ENCODE measurements at places on chromosomes 6 and 20. TPM values are rescaled to one million over a fixed set of nuclear protein-coding genes. Genes with fewer than 3 reads are reported as not detected.
A peak's percentile ranks its signal among the peaks of the same experiment; 100 is the strongest.

The BPIFB2 gene
- not detected for total RNA-seq

The KCNK16 gene
- total RNA-seq, result not detected

The VNN1 gene
- 1.1 TPM for total RNA-seq

The CST11 gene
- total RNA-seq, result not detected

The TRIM31 gene
- not detected for total RNA-seq

The PDYN gene
- not detected for total RNA-seq

The EYA2 gene
- 27.0 TPM for total RNA-seq

The PAK5 gene
- total RNA-seq, result not detected

The DSP gene
- 0.10 TPM for total RNA-seq

The RAB44 gene
- not detected for total RNA-seq

DNA sequence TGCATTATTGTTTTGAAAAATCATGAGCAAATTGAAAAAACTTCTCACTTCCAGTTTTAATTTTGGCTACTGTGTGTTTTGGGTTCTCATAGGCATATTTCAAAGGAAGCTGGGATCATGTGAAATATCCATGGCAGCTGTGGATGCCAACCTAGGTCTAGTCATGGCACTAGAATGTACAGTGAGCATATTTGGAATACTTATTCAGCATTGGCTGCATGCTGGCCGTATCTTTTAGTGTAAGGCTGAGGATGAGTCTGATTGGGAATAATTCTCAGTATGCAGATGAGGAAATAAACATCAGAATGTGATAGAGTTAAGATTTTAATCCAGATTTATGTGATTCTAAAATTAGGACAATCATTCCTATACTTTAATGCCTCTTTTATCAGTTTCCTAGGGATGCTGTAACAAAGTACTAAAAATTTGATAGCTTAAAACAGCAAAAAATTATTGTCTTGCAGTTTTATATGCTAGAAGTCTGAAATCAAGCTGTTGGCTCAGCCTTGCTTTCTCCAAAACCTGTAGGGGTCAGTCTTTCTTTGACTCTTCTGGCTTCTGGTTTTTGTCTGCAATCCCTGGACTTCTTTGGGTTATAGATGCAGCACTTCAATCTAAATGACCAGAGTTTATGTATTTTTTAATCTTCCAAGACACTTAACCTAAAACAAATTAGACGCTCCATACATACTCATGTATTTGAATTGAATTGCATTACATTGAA lies 37.7 kb upstream of the DEFB112 start:
- DNase-seq, result peak; percentile 97

- DNase-seq, result no peak
Observed at GRCh38 chr20:3900187-3900604, 11.0 kb downstream of the PANK2 start.

- DNase-seq, result no peak
Observed at GRCh38 chr20:35985806-35986205, 17.4 kb downstream of the CNBD2 start.

- no peak for DNase-seq
Observed at GRCh38 chr20:33923740-33924139, 70.0 kb upstream of the RALY start.

GRCh38 chr20:46062151-46062550 lies 27.6 kb downstream of the NCOA5 start:
- DNase-seq, result no peak

DNA sequence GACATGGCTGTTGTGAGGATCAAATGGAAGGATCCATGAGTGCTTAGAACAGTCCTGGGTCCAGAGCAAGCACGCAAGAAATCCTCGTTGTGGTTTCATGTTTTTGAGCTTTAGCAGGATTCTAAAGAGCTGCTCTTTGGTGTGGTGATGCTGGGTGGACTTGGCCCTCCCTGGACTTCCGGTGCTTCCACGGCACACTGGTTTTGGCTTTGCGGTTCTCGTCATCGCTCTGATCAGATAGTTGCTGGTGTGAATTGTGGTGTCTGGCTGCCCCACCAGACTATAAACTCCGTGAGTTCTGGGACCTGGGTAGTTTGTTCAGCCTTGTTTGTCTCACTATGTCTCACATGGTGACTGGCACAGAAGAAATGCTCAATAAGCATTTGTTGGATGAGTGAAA lies 3.3 kb downstream of the HNF4A start:
- DNase-seq, result no peak

- no peak for DNase-seq
Observed at GRCh38 chr20:5488823-5489222, 172.1 kb upstream of the PROKR2 start.

GRCh38 chr6:24455061-24455460 lies 34.3 kb downstream of the GPLD1 start:
- DNase-seq, result no peak

- DNase-seq, result no peak
Observed at GRCh38 chr6:87068795-87069194, 26.1 kb downstream of the CGA start.

DNA sequence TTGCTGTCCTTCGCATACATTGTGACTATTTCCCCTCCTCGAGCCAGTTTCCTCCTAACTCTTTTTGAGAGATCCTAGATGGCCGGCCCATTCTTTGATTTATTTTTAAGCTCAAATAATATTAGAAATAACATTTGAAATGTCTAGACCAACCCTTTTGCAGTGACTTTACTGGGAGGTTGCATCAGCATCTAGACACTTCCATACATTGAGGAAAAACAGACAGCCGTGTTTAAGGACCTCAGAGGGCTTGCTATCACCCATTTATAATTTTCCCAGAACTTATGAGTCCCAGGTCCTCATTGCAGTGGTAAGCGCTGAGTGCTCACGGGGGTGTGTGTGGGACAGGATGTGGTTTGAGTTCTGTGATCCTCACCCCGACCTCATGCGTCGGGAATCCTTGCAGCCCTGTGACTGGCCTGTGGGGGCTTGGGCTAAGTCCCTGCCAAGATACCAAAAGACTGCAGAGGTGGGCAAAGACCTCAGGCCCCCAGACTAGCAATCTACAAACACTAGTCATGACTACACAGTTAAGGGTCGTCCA lies at the start of gene GPX5:
TSS of gene GPX5 (plus strand) at position 386 of the 544 bp plus-strand sequence. CDS start at position 519, 133 bp downstream.
- DNase-seq, result no peak

- no peak for DNase-seq
Observed at GRCh38 chr20:49590163-49591017, 22.5 kb upstream of the PTGIS start.

DNA sequence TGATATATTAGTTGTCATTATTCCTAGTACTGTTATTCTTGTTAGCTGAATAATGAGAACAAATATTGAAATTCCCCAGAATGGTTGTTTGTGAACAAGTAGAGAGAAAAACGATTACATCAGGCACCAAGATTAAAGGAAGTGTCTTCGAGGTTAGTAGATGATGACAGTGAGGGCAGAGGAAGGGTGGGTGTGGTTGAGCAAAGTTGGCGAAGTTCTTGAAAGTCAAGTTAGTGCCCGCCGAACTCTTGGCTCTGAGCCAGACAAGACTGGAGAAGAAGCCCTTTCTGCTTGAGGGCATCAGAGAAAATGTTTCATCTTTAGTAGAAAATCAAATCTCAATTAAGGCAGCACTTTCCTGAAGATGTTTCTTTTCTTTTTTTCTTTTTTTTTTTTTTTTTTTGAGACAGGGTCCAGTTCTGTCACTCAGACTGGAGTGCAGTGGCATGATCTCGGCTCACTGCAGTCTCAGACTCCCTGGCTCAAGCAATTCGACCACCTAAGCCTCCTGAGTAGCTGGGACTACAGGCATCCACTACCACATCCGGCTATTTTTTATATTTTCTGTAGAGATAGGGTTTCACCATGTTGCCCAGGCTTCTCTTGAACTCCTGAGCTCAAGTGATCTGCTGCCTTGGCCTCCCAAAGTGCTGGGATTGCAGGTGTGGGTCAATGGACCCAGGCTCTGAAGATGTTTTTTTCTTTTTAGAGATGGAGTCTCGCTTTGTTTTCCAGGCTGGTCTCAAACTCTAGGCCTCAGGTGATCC lies 77.1 kb downstream of the SGK1 start:
- no peak for DNase-seq

- no peak for DNase-seq
Observed at GRCh38 chr20:57702091-57702490, 7.7 kb downstream of the PMEPA1 start.

- DNase-seq, result no peak
Observed at GRCh38 chr6:24864343-24864742, 65.6 kb upstream of the ARMH2 start.

DNA sequence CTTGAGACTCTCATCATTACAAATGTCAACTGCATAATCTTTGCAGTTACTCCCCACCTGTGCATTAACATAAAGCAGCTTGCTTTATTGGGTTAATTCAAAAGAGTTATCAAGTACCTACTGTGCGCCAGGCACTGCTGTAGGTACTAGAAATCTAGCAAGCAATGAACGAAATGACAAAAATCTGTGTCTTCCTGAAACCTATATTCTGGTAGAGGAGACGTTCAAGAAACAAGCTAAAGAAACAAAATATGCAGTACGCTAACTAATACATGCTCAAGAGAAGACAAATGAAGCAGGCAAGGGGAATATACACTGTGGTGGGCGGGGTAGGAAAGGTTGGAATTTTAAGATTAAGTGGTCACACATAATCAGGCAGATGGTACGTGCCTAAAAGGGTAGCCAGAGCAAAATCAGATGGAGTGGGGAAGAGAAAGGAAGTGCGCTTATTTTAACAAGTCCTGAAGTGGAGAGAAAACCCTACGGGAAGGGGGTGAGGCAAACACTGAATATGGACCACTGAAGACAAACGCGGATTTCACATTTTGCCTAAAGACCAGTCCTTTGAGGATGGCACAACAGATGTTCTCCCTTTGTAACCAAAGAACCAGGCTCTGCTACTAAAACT lies 1.2 kb downstream of the ELOVL2 start:
- DNase-seq, result no peak

DNA sequence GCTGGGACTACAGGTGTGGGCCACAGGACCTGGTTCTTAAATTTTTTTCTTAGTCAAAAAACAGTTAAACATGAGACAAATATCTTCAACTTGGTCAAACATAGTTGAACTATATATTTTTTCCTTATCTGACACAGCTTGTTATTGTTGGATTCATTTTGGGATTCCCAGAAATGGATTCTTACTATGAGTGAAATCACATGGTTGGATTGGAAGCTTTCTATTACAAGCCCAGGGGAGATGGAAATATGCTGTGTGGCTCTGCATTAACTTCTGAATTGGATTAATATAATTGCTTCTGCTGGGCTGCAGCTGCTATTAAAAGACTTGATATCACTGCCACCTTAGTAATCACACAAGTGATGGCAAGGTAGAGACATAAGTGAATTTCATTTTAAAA lies 126.4 kb upstream of the DUSP22 start:
- DNase-seq, result no peak
